ENCODE measurements at places on chromosomes 5 and 9.

DNA sequence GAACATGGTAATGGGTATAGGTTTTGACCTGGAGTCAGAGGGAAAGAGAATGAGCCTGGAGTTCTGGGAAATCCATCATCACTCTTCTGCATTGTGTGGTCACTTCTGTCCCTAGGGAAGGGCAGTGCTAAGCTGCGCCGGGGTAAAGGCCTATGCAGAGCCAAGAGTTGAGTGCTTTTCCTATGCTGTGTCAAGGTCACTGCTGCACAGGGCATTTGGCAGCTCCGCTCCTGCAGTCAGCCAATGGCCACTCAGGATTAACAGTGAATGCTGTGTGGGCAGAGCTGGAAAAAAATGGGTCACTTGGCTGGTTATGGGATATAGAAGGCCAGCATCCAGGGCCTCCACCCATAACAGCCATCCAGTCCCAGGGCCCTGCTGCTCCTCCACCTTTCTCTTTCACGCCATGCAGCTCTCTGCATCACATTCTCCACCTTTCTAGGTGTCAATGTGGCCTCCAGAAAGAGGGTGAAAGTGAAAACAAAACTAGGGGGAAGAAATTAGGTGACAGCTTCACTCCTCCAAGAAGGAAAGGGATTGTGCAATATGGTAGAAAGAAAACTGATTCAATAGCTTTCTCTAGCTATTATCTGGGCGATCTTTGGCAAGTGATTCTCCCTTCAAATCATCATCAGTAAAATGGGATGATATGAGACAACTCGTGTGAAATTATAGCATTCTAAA is 279.3 kb upstream of the ANKRD55 start:
- DNase-seq, result no peak

GRCh38 chr5:101679816-101680215 is 616.3 kb downstream of the SLCO4C1 start:
- DNase-seq, result no peak

- DNase-seq, result no peak
These were observed 198.0 kb downstream of the CAAP1 start for GRCh38 chr9:26694381-26695297.

- no peak for DNase-seq
These were observed 19.4 kb downstream of the S1PR3 start for GRCh38 chr9:89010526-89011111.

DNA sequence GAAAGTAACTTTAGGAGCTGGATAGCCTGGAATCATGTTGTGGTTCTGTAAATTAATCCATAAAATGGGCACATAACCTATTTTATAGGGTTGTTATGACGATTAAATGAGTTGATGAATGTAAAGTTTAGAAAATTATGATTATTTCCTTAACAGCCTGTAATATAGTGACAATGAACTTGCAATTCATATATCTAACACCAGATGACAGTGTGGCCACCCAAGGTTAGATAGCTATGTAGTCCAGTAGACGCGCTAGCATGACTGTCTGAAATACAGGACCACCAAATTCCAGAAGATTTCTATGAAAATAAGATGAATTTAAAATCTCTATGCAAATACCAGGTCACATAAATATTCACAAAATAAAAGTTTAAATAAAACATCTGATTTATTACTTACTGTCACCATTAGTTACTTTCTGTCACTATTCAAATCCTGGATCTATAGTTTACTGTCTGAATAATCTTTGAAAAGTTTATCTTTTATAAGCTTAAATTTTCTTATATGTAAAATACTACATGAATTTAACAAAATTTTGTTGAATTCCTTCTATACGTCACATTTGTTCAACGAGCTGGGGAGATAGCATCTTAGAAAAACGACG is 26.1 kb upstream of the MACIR start:
- no peak for DNase-seq

GRCh38 chr9:9341203-9341602 is 1271.6 kb downstream of the PTPRD start:
- no peak for DNase-seq

- no peak for DNase-seq
These were observed 9.4 kb downstream of the FLT4 start for GRCh38 chr5:180639741-180640610.

DNA sequence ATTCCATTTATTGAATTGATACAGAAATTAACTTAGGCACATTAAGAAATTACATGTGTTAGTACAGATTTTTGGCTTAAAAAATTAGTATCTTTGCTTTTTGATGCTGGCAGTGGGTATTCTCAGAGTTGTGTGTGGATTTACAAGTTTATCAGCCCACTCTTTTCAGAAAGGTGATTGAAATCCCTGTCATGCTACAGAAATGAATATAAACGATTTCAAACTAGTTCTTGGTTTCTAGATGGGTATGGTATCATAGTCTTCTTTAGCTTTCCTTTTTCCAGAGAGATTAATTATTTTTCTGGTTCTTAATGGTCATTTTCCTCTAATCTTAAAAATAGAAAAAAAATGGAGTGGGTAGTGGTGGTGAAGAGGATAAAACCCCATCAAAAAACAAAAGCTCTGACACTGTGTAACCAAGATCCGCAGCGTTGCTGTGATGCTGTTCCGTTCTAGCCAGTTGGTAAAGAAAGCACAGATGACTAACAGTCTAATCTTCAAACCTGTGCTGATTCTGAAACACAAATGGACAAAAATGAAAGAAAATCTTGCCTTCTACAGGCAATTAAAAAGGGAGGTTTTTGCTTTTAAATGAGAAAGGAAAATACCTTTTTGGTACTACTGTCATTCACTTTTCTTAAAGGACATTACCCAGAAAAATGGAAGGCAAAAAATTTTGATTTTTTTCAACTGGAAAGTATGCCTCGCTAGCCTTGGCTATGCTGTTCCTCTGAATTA is 5.2 kb downstream of the LRRTM2 start:
- no peak for DNase-seq

GRCh38 chr5:121987685-121988073 is 25.9 kb downstream of the SRFBP1 start:
- no peak for DNase-seq

GRCh38 chr9:122367065-122367464 is 3.8 kb upstream of the PTGS1 start:
- no peak for DNase-seq

GRCh38 chr5:83400241-83400640 is 71.3 kb upstream of the VCAN start:
- no peak for DNase-seq

DNA sequence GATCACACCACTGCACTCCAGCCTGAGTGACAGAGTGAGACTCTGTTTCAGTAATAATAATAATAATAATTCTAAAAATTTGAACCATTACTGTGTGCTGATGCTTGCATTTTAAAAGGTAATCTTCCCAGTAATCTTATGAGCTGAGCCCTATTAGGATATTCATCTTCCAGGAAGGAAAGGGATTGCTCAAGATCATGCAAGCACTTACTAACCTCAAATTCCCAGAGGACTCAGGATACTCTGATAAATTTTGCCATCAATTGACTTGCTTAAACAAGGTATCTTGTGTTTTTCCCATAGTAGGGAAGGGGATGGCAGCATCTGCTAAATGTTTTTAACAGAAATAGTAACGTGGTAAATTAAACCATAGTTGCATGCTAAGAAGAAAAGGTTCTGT is 176.4 kb upstream of the MRPS30 start:
- no peak for DNase-seq

- DNase-seq, result no peak
These were observed 2.7 kb downstream of the GPX3 start for GRCh38 chr5:151023047-151023615.

GRCh38 chr9:92474587-92474986 is 7.7 kb downstream of the ASPN start:
- DNase-seq, result no peak

DNA sequence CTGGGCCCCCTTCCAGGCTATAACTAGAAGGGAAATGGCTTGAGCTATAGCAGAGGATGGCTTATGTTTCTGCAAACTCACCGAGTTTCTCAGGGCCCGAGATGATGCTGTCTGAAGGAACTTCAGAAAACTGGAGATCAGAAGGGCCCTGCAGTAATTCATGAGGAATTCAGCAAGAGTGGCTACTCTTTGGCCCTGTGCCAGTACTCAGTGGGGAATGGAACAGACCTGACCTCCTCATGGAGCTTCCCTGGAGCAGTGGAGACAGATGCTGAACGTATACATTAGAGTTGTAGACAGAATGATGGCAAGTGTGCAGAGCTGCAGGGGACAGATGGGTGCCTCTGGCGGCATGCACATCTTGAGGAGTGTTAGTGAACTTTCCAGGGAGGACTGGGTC is 17.3 kb upstream of the SMIM32 start:
- DNase-seq, result no peak

DNA sequence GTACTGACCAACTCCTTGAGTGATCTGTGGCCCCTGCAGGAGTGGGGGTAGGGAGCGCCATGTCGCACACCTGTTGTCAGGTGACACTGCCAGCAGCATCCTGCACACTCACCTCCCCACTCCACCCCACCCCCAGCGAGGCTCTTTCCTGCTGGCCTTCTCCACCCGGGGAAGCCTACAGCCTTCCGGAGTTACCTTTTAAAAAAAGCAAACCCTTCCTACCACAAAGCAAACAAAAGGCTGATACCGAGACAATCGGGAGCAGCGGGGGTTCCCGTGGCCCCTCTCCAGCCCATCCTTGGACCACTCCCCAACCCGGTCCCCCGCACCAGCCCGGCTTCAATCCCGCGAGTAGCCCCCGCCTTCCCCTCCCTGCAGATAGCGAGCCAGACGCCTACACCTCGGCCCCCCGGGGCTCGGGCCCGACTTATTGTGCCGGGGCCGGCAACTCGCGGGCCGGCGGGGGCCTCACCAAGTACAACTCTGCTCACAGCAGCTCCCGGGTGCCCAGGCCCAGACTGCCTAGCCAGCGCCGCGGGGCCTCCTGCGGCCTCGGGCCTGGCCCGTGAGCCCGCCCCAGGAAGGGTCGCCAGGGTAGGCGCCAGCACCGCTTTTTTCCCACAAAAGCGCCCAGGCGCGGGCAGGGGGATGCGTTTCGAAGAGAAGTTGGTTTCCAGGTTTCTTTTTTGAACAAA is 724 bp downstream of the MACROH2A1 start:
- no peak for DNase-seq

DNA sequence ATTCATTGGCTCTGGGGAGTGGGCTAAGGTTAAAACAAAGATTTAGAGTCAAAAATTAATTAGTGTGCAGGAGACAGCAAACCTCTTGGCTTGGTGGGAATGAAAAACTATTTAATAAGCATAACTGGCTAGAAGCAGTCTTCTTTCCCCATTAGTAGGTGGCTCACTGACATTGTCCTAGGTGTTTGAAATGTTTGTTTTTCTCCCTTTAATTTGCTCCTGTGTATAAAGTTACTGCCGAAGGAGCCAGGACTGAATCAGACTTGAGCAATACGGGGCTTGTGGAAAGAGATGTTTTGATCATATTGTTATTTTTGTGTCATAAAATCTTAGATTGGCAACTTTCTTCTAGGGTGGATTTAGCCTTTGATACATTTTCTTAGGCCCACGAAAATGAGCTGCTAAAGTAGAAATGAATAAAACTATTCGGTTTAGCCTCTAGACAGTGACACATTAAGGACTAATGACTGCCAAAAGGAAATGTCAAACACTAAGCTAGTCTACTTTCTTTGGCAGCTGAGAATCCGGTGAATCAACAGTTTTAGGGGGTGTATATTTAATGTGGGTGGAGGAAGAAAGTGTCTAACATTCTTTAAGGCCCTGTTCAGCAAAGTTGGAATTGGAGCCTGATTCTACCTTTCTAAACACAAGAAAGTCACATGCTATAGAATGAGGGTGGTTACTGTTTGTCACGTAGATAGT is 30.2 kb downstream of the LRRTM2 start:
- DNase-seq, result no peak

DNA sequence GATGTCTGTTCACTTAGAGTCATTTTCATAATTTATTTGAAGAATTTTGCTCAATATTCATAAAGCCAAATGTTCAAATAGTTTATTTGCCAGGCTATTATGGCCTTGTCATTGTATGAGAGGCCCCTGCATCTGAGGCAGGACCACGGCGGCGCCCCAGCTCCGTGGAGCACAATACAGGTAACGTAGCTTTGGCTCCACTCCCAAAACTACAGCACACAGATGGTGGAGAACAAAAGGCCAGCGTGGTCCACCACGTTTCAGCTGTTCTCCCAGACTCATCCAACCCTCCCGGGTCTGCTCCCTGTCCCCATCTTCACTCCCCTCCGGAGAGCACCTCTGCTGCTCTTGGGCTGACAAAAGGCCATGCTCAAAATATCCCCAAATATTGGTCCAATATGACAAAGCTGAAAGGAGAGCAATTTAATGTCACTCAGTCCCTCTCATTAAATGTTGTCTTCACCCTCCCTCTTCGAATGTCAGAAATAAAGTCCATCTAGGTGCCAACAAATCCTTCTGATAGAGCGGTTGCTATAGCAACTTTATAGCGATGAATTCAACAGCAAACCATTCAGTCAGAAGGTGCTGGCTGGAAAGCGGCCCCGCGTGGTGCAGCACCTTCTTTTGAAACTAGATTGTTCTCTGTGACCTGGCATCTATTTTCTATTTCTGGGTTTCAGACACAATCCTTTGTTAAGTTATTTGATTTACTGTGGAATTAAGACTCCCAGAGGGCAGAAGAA is 504.3 kb downstream of the ARHGEF28 start:
- no peak for DNase-seq

- no peak for DNase-seq
These were observed 20.8 kb downstream of the MFAP3 start for GRCh38 chr5:154059583-154059982.

- DNase-seq, result no peak
These were observed 5.1 kb downstream of the EEIG1 start for GRCh38 chr9:127975376-127976315.

DNA sequence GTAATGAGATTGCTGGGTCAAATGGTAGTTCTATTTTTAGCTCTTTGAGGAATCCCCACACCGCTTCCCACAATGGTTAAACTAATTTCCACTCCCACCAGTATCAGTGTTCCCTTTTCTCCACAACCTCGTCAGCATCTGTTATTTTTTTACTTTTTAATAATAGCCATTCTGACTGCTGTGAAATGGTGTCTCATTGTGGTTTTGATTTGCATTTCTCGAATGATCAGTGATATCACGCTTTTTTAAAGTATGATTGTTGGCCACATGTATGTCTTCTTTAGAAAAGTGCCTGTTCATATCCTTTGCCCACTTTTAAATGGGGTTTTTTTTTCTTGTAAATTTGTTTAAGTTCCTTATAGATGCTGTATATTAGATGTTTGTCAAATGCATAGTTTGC is 73.5 kb downstream of the MTAP start:
- no peak for DNase-seq

DNA sequence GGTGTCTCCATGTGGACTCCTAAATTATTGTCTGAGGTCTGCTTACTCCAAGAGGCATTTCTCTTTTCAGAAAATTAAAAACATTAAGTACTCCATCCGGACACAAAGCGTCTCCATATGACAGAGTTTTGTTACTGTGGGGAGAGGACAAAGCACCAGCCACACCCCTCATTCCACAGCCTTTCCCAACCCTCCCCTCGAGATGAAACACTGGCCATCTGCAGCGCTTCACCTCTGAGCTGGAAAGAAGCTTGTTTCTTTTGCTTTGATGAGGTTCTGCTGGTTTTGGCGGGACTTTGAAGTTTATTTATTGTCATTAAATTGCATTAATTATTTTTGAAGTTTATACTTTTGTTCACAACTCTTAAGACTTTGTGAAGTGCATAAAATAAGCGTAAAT is 27.6 kb upstream of the NKD2 start:
- no peak for DNase-seq

GRCh38 chr5:59554501-59554900 is 339.0 kb downstream of the PDE4D start:
- no peak for DNase-seq

- DNase-seq, result no peak
These were observed 854 bp upstream of the ARL15 start for GRCh38 chr5:54311176-54311677.

All from GM19239 (cell line).